ENCODE measurements at places on chromosomes 2 and 18.

GRCh38 chr2:201891676-201892075, 85.3 kb downstream of the CDK15 start:
- DNase-seq = no peak

DNA sequence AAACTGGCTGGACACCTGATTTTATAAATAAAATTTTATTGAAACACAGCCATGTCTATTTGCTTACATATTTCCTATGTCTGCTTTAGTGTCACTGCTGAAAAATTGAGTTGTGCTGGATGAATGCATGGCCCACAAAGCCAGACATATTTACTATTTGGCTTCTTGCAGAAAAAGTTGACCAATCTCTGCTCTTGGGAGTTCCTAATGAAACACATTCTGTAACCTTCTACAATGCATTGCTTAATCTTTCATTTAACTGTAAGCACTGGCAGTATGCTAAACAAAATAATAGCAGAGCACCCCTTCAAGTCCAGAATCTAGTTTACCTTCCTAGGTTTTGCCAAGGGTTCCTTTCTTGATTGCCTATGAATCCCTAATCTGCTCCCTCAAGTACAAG, 17.7 kb upstream of the SERPINB7 start:
- no peak for DNase-seq

DNA sequence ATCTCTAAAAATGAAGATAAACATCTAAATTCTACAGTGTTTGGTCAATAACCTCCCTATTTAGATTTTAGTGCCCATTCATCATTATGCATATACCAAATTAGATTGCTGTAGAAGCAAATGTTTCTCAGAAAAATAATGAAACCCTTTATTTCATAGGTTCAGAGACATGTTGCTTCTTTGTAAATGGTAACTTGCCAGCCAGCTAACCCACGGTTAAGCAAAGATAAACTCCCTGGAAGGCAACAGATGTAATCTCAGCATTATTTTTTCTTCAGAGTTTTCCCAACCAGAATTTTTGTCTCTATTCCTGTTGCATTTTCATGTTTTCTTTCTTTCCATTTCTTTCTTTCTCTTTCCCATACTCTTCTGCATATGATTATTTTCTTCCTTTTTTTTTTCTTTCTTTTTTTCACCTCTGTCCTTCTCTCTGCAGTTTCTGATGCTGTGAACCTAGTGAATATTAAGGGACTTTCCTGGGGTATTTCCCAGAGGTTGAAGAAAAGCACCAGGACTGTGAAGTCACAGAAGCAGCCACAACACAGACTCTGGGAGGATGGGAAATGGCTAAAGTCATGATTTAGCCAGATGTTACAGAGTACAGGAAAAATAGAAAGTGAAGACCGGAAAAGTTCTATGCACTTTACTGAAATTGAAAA, 50.0 kb upstream of the DSG1 start:
- DNase-seq = no peak

DNA sequence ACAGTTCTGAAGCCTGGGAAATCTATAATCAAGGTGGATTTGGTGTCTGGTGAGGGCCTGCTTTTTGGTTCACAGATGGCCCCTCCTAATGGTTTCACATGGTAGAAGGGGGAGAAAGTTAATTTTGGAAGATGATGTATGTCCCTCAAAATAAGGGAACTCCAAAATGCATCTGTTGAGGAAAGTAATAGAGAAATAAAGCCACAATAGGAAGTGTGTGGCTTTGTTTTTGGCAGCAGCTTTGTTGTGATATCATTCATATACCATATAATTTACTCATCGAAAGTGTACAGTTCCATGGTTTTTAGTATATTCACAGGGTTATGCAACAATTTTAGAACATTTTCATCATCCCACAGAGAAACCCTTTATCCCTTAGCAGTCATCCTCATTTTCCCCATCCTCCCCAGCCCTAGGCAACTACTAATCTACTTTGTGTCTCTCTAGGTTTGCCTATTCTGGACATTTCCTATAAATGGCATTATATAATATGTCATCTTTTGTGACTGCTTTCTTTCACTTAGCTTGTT, 274.0 kb upstream of the FAM98A start:
- DNase-seq = no peak

- no peak for DNase-seq
These were observed 129.9 kb downstream of the PIEZO2 start for GRCh38 chr18:11019295-11020105.

GRCh38 chr2:2663401-2664036, 332.4 kb upstream of the MYT1L start:
- no peak for DNase-seq
